ENCODE measurements at places on chromosomes 13 and 19.

DNA sequence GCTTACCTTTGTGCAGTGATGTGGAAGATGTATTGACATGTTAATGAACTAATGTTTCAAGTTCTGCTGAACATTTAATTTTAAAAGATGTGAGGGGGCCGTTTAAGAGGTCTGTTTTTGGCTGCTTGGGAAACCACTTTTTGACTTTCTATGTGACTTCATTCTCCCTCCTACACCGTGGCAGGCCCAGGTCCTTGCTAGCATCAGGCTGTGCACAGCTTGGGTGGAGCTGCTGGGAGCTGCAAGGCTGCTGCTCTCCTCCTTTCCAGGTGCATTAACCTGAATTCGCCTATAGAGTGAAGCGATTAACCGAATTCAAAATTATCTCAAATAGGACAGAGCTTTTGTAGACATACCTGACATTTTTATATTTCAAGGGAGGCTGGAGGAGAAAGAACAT lies 249.1 kb downstream of the FGF14 start:
- no peak for DNase-seq

GRCh38 chr19:50794074-50794875 lies 4.1 kb downstream of the ACP4 start:
- DNase-seq = peak; percentile 62

GRCh38 chr19:51508059-51508733 lies 6.6 kb upstream of the SIGLEC12 start:
- no peak for DNase-seq

DNA sequence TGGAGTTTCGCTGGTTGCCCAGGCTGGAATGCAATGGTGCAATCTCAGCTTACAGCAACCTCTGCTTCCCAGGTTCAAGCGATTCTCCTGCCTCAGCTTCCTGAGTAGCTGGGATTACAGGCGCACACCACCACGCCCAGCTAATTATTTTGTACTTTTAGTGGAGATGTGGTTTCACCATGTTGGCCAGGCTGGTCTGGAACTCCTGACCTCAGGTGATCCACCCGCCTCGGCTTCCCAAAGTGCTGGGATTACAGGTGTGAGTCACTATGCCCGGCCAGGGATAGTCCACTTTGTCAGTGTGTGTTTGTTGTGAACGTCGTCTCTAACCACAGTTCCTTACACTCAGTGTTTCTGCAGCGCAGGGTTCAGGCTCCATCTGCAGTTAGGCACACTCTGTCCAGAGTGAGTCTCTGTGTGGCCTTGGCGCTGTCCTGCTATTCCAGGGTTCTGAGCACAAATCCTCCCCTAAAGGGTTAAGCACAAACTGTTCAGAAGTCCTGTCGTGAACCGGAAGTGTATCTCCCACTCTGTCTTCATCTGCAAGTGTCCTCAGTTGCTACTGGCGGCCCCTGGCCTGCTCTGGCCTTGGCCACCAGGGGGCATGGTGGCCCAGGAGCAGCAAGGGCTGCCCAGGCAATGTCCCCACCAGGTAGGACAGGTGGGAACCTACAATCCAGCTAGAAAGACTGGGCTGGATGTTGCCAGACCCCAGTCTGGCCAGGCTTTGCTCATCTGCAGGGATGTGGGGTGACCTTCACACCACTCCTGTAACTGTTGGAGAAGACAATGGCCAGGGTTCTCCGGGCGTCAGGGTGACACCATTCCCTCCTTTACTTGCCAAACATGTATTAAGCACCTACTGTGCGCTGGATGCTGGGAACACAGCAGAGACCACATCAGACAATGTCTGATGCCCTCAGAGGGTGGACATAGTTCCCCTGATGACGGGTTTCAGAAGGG lies 38.8 kb upstream of the GATAD2A start:
- peak; percentile 56 for DNase-seq

DNA sequence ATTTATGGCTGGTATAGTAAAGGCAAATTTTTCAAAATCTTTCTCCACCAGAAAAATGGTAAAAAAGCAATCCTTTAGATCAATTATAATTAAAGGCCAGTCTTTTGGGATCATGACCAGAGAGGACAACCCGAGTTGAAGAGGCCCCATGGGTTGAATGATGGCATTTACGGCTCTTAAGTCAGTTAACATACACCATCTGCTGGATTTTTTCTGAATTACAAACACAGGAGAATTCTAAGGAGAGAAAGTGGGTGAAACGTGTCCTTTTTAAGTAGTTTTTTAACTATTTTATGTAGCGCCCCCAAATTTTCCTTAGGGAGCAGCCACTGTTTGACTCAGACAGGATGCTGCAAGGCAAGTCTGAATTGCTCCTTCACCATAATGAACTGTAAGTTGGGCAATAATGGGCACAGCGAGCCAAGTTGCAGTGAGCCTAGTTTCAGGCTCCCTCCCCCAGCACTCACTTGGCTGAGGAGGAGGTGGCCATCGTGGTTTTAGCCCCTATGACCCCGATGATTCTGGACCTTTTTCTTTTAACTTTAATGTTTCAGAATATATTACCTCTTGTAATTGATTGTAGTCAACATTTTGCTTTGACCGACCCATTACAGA lies 13.6 kb upstream of the ZNF611 start:
- DNase-seq = peak; percentile 5

- no peak for DNase-seq
These were observed 25.3 kb downstream of the CAPN12 start for GRCh38 chr19:38718747-38719543.

GRCh38 chr19:16191216-16191908 lies 6.2 kb downstream of the FAM32A start:
- no peak for DNase-seq

- DNase-seq = no peak
These were observed 303.4 kb downstream of the GPC6 start for GRCh38 chr13:93529961-93530360.

Data from NCI-H2081 (cell line).